ENCODE measurements at places on chromosomes 12 and 14.
A peak's percentile ranks its signal among the peaks of the same experiment; 100 is the strongest.

DNA sequence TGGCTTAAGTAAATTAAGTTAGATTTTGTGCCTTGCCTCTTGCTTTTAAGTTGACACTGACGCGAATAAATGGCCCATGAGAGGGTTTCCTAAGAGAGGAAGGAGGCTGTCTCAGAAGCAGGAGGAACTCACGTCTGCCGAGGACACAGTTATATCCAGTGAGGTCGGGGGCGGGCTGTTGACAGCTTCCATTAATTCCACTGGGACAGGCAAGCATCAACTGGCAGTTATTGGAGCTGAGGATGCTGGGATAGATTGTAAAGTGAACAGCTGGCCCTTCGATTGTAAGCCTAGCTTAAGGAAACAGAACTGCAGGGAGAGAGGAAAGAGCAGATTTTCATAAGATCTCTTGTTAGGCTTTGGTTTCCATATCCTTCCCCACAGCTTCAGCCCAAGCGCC lies 399.2 kb downstream of the IPO8 start:
- no peak for DNase-seq

DNA sequence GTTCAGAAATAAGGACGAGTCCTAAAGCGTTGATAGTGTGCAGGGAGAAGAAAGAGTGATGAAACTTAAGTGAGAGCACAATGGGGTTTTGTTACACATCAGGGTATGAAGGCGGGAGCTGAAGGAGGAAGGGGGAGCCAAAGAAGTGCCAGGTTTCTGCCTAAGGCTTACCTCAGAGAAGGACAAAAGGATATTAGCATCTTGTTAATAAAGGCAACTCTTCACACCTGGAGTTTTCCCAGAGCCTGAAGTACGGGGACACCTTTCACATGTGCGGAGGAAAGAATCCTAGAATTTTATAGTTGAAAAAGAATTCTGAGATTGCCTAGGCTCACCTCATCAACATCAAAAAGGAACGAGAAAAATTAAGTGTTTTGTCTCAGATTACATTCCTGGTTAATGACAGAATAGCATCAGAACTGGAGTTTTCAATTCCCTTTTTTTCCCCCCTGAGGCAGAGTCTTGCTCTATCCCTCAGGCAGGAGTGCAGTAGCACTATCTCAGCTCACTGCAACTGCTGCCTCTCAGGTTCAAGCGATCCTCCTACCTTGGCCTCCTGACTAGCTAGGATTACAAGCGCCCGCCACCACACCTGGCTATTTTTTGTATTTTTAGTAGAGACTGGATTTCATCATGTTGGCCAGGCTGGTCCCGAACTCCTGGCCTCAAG lies 2.2 kb upstream of the SAV1 start:
- DNase-seq = no peak

DNA sequence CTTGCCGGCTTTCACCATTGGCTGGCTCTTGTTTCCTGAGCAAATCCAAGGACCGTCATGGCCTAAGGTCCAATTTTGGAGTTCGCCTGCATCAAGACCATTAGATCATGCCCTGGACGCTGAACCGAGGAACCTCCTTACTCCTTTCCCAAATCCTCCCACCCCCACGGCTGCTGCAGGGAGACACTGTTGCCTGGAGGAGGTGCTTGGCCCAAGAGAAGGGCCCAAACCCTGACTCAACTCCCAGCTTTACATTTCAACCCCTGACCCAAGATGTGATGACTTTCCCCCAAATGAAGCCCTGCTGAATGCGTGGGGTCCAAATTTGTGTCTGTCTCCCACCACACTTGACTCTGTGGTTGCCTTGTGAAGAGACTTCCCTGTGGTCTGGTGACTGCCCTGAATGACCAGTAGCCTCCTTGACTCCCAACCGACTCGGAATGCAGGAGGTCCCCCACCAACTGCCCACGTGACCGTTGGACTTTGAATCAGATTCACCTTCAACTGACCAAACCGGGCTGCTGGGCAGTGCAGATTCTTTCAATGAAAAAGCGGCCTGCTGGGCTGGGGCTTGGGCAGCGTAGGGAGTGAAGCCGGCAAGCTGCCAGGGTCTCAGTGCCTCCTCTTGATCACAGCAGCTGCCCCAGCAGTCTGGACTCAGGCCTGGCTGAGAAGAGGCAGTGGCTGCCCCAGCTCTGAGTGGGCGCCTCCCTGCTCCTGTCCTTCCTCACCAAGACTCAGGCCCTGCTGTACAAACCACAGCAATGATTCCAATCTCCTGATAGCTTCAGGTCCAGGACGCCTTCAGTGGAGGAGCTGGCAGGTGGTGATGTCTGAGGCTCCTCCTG lies 46.7 kb upstream of the OASL start:
- no peak for DNase-seq

GRCh38 chr14:64089920-64090319 lies 204.3 kb downstream of the ESR2 start:
- no peak for DNase-seq

DNA sequence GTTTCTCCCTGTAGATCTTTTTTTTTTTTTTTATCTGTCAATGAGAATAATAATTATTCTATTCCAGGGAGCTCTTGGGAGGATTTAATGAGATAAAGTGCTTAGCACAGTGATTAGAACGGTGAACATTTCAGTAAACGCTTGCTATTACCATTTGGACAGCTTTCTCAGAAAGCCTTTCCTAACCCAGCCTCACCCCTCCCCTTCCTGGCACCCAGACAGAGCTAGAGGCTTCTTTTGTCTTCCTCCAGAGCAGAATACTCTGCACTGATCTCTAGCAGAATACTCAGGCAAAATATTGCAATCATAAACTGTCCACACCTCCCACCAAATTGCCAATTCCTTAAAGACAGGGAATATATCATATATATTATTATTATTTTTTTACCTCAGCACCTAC lies 66.6 kb downstream of the ERGIC2 start:
- no peak for DNase-seq

- no peak for DNase-seq
These were observed 332.6 kb downstream of the NOVA1 start for GRCh38 chr14:26265170-26265685.

- no peak for DNase-seq
These were observed 25.3 kb downstream of the TPCN1 start for GRCh38 chr12:113246478-113247122.

- DNase-seq = no peak
These were observed 38.5 kb upstream of the SLC6A15 start for GRCh38 chr12:84950971-84951546.

DNA sequence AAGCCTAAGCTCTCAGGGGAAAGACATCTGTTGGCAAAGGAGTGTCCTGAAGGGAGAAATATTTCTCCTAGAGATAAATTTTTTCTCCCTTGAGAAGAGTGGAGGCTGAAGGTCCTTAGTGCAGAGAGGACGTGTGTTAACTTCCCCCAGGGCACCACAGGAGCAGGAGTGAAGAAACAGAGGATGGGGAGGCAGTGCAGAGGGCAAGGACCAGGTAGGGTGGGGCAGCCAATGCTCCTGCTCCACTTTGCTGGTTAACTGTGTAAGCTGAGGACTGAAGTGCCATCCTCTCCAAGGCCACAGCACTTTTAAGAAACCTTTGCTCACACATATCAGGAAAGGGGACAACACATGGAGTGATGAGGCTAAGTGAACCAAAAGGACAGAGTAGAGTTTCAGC lies 4.0 kb downstream of the L3HYPDH start:
- no peak for DNase-seq

GRCh38 chr14:24880689-24881088 lies 169.3 kb downstream of the STXBP6 start:
- DNase-seq = no peak

DNA sequence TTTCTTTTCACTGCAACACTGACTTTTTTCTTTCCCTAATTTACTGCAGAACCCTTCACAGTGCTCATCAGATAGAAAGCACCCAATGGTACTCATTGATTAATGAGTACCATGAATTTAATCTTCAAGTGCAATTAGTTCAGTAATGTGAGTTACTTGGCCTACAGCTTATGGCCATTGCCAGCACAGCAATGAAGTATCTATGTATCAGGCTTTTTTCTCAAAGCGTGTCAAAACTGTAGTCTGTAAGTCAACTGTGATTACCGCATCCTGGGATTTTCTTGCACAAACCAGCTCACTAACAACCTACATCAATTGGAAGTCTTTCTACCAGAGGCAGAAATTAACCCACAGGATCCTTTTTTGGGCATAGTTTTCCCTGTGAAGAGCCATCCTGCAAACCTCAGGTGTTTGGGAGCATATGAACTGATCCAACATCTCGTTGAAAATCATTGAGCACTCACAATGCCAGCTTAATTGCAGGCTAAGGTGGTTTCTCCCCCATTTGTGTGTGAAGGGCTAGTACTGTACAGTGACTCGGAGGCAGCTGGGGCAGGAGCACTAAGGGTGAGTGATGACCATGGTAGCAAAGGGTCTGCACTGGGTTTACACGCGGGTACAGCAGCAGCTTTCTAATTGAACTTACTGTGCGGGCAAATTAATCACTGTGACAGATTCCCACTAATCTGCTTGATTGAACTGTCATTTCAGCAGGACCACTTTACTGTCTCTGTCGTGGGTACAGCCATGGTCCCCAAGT lies 619.3 kb downstream of the SNAPC1 start:
- DNase-seq = no peak

- DNase-seq = no peak
These were observed 2.3 kb downstream of the EVL start for GRCh38 chr14:100067481-100067880.

- DNase-seq = no peak
These were observed 23.9 kb upstream of the NAP1L1 start for GRCh38 chr12:76108356-76108755.

- DNase-seq = no peak
These were observed 9.2 kb downstream of the TTC7B start for GRCh38 chr14:90807060-90807459.

GRCh38 chr12:85322715-85323114 lies 42.7 kb downstream of the ALX1 start:
- DNase-seq = no peak

DNA sequence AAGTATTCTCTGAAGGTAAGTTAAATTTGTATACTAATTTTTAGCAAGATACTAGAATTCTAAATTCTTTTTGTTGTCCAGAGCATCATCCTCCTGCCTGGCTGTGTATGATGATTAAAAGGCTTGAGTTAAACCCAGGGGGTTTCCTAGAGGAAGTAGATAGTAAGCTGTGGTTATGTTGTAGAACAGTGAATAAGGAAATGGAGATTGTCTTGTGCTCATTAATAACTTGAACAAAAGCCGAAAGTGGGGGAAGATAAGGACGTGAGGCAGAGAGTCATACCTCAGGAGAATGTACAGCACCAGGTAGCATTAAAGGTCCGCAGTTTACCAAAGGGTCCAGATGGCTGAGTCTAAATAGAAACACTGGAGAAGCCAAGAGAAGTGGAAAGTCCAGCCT lies 42.0 kb downstream of the CKB start:
- DNase-seq = peak; percentile 79

GRCh38 chr12:109156036-109156435 lies 39.6 kb downstream of the ACACB start:
- DNase-seq = no peak

- DNase-seq = no peak
These were observed 40.2 kb downstream of the SLC2A13 start for GRCh38 chr12:40065636-40066035.

- no peak for DNase-seq
These were observed 80.4 kb upstream of the CLEC14A start for GRCh38 chr14:38336298-38336697.

Measured in MV-4-11 (cell line).